ENCODE measurements at places on chromosomes 13 and 19.

- no peak for DNase-seq
- no peak overlapping the region for H3K27ac ChIP-seq
- H3K36me3 ChIP-seq: no peaks in the 10 kb centered on the region
- H3K4me3 ChIP-seq: peak overlapping the region; percentile 19
- H3K4me1 ChIP-seq: no peaks in the 10 kb centered on the region
These were observed 823 bp downstream of the DOCK6 start for GRCh38 chr19:11261431-11261970.

- H3K27me3 ChIP-seq: no peaks in the 10 kb centered on the region
- no peak for DNase-seq
- no peak overlapping the region for H3K4me3 ChIP-seq
These were observed 456.2 kb downstream of the PCDH20 start for GRCh38 chr13:60959427-60959826.

GRCh38 chr19:16003391-16003790, 54.6 kb downstream of the OR10H4 start:
- H3K4me3 ChIP-seq: no peak overlapping the region
- no peaks in the 10 kb centered on the region for H3K36me3 ChIP-seq
- DNase-seq: no peak
- H3K27me3 ChIP-seq: no peaks in the 10 kb centered on the region
- no peak overlapping the region for H3K27ac ChIP-seq
- H3K4me1 ChIP-seq: peaks cover 14% of the 10 kb centered on the region

DNA sequence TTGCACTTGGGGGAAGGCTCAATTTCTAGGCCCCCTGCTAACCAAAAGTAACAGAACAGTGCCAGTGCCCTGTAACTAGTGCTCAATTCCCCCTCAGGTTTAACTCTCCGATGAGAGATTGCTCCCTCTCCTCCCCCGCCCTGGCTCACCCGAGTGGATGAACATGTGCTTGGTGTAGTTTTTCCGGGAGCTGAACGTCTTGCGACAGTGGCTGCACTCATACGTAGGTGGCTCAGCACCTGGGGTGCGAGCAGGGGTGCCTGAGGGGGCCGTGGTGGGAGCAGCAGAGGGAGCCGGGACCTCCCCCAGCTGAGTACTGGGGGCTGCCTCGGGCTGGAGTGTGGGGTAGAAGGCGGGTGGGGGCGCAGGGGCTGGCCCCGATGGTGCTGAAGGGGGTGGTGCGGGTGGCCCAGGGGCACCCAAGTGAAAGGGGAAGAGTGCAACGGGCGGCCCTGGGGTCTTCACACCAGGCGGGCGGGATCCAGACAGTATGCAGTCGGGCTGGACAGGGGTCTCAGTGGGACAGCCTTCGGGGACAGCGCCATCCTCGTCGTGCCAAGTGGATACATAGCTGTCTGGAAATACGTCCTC, 3.3 kb downstream of the ZBTB45 start:
- no peak overlapping the region for H3K4me3 ChIP-seq
- H3K27me3 ChIP-seq: no peaks in the 10 kb centered on the region
- no peak for DNase-seq
- H3K4me1 ChIP-seq: peaks cover 40% of the 10 kb centered on the region
- no peak overlapping the region for H3K27ac ChIP-seq

- H3K4me1 ChIP-seq: no peaks in the 10 kb centered on the region
- H3K4me3 ChIP-seq: no peak overlapping the region
- H3K36me3 ChIP-seq: no peaks in the 10 kb centered on the region
- H3K27ac ChIP-seq: no peak overlapping the region
These were observed 184.7 kb upstream of the ARGLU1 start for GRCh38 chr13:106752584-106753170.

DNA sequence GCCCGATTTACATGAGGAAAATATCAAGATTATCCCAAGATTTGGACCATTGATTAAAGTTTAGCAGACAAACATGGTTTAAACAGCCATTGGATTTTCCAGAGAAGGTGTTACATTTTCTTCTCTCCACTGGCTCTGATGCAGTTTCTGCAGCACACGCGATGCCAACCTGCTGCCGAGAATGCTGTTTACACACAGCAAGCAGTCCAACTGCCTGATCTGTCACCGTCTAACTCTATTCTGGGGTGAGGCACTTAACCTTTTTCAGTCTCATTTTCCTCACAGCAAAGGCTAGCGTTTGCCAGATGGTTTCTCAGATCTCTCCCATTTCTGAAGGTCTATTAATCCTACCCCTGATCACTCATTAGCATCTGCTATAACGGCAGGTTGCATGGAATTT, 763.5 kb upstream of the GPC6 start:
- no peak overlapping the region for H3K27ac ChIP-seq
- H3K4me1 ChIP-seq: no peaks in the 10 kb centered on the region
- DNase-seq: no peak
- H3K27me3 ChIP-seq: no peaks in the 10 kb centered on the region

DNA sequence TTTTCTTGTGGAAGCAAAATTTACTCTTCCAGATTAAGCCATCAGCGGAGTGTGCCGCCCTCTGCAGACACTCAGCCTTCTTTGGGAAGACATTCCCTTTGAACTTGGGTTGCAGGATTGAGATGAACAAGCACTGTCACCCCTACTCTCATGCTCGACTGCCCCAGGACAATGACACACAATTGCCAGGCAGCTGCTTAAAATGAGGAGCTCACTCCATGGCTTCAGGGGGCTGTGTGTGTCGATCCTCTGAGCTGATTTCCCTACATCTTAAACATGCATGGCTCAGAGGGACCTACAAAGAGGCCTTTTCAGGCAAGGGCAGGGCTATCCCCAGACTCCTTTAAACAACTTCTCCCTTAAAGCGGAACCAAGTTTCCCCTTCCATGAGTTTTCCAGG, 107.5 kb upstream of the MBNL2 start:
- H3K36me3 ChIP-seq: no peaks in the 10 kb centered on the region
- no peak overlapping the region for H3K27ac ChIP-seq
- H3K4me3 ChIP-seq: no peak overlapping the region
- DNase-seq: no peak

DNA sequence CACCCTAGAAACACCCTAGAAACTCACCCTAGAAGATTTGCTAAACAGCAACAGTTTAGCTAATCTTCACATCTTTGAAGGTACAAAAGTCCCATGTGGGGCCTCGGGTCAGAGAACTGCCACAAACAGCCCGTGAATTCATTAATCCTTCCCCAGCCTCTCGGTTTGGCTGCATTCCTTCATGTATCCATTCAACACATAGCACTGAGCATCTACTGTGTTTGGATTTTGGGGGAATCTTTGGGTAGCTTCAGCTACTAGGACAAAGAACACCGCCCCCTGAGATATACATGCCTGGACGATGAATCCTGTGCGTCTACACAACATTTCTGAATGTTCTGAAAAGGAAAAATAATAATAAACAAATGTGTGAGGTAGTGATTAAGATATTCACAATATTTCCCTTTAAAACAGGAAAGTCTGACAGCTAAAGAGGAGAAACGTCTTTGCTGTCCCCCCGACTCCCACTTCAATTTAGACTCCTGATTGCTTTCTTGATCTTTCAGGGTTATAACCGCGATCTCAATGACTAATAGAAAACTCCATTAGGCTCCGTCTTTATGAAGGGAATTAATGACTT, 63.5 kb downstream of the ALOX5AP start:
- no peaks in the 10 kb centered on the region for H3K36me3 ChIP-seq
- H3K4me1 ChIP-seq: peaks cover 34% of the 10 kb centered on the region
- no peaks in the 10 kb centered on the region for H3K27me3 ChIP-seq
- no peak for DNase-seq
- H3K27ac ChIP-seq: no peak overlapping the region

GRCh38 chr19:4062419-4063368, 4.0 kb downstream of the ZBTB7A start:
- peak overlapping the region; percentile 72 for H3K27ac ChIP-seq
- peaks cover 67% of the 10 kb centered on the region for H3K4me1 ChIP-seq
- no peaks in the 10 kb centered on the region for H3K27me3 ChIP-seq
- DNase-seq: peak; percentile 33
- H3K4me3 ChIP-seq: peak overlapping the region; percentile 58

GRCh38 chr13:57345526-57345925, 178.5 kb downstream of the PRR20E start:
- no peaks in the 10 kb centered on the region for H3K36me3 ChIP-seq
- no peak for DNase-seq
- H3K4me3 ChIP-seq: no peak overlapping the region
- H3K4me1 ChIP-seq: no peaks in the 10 kb centered on the region
- H3K27ac ChIP-seq: no peak overlapping the region

DNA sequence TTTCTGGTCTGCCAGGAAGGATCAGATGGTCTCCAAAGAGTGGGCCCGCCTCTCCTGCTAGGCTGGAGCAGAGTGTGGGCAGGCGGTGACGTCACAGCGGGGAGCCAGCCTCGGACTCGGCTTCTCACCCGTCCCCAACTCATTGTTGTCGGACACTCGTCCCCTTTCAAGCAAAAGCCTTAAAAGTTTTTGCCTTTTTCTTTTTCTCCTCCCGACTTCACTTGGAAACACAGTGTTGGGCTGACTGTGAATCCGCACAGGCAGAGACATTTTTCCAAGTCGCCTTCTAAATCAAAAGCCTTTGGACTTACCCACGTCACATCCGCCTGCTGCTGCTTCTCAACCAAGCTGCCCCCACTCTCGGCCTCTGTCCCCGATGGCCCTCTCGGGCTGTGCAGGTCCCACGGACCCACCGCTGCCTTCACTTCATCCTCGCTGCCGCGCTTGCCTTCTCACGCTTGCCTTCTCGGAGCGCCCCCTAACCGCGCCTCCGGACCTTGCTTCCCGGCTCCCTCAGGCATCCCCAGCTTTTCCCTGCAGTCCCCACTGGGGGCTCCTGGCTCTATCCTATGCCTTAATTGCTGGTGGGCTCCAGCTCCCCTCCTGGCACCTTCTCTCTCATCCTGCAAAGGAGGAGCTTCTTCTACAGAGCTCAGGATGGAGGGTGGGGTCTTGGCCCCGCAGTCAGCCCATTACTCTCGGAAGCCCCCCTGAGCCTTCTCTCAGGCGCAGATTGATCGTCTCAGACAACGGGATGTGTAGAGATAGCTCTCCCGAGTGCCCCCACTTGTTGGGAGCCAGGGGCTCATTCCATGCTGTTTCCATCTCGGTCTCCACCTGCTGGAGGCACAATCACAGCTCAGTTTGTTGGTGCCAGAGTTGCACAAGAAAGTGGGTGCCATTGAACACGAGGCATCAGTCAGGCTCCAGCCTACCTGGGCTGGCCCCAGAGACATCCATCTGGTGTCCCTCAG, 3.9 kb upstream of the ZNF135 start:
- no peak for DNase-seq
- H3K4me1 ChIP-seq: peaks cover 3% of the 10 kb centered on the region
- no peak overlapping the region for H3K27ac ChIP-seq
- H3K4me3 ChIP-seq: no peak overlapping the region
- H3K36me3 ChIP-seq: no peaks in the 10 kb centered on the region

GRCh38 chr19:11675569-11675968, 63.2 kb downstream of the ZNF823 start:
- no peaks in the 10 kb centered on the region for H3K36me3 ChIP-seq
- no peaks in the 10 kb centered on the region for H3K4me1 ChIP-seq
- H3K27me3 ChIP-seq: no peaks in the 10 kb centered on the region
- no peak overlapping the region for H3K27ac ChIP-seq
- no peak for DNase-seq
- H3K4me3 ChIP-seq: no peak overlapping the region

GRCh38 chr13:51502153-51502651, 49.4 kb upstream of the INTS6 start:
- no peaks in the 10 kb centered on the region for H3K36me3 ChIP-seq
- no peaks in the 10 kb centered on the region for H3K27me3 ChIP-seq
- no peak for DNase-seq

GRCh38 chr13:59963827-59964226, 199.9 kb downstream of the DIAPH3 start:
- no peaks in the 10 kb centered on the region for H3K36me3 ChIP-seq
- no peak overlapping the region for H3K27ac ChIP-seq
- H3K4me1 ChIP-seq: no peaks in the 10 kb centered on the region
- no peak for DNase-seq
- no peak overlapping the region for H3K4me3 ChIP-seq

GRCh38 chr13:50580684-50581305, 262.7 kb downstream of the DLEU7 start:
- H3K4me1 ChIP-seq: no peaks in the 10 kb centered on the region
- no peak overlapping the region for H3K27ac ChIP-seq
- no peaks in the 10 kb centered on the region for H3K36me3 ChIP-seq
- DNase-seq: no peak
- no peaks in the 10 kb centered on the region for H3K27me3 ChIP-seq

DNA sequence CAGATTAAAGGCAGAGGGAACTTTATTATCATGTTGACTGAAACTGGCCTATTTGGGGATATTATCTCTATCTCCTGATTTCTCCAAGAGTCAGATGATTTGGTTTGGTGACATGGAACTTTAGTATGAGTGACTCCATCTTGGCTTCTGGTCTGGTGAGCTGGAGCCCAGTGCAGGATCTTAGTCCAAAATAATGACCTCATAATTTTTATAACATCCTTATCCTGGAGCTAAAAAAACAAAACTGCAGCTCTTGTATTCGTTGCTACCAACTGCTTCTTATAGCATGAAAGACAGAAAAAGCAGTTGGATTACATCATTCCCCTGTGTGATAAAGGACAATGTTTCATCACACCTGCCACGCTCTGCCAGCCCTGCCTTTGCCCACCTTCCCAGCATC, 39.3 kb upstream of the RNF17 start:
- no peak overlapping the region for H3K4me3 ChIP-seq
- no peaks in the 10 kb centered on the region for H3K4me1 ChIP-seq
- H3K27ac ChIP-seq: no peak overlapping the region
- no peak for DNase-seq

DNA sequence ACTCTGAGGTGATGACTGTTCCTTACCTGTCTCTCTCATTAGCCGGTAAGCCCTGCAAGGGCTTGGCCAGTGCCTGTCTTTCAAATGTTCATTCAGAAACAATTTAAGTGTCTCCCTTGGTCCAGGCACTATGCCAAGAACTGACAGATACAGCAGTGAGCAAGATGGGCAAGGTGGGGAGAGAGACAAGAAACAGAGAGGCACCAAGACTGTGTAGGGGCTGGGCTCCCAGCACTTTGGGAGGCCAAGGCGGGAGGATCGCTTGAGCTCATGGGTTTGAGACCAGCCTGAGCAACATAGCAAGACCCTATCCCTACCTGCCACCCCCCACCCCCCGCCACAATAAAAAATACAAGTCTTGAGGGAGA, 1.3 kb upstream of the CCNE1 start:
- peaks cover 10% of the 10 kb centered on the region for H3K4me1 ChIP-seq
- H3K4me3 ChIP-seq: no peak overlapping the region
- DNase-seq: peak; percentile 15
- no peaks in the 10 kb centered on the region for H3K27me3 ChIP-seq
- H3K36me3 ChIP-seq: no peaks in the 10 kb centered on the region
- peak overlapping the region; percentile 52 for H3K27ac ChIP-seq

- H3K4me1 ChIP-seq: peaks cover 19% of the 10 kb centered on the region
- no peaks in the 10 kb centered on the region for H3K27me3 ChIP-seq
These were observed 9.8 kb upstream of the USPL1 start for GRCh38 chr13:30607908-30608307.

GRCh38 chr13:51444922-51445321, 7.9 kb downstream of the INTS6 start:
- H3K36me3 ChIP-seq: no peaks in the 10 kb centered on the region
- no peak overlapping the region for H3K4me3 ChIP-seq
